ENCODE measurements at places on chromosomes 1 and 21. TPM values are rescaled to one million over a fixed set of nuclear protein-coding genes. Genes with fewer than 3 reads are reported as not detected.

GRCh38 chr1:154527192-154527591 is 25.0 kb upstream of the SHE start:
- no peak overlapping the region for H3K27ac ChIP-seq
- peaks cover 5% of the 10 kb centered on the region for H3K27me3 ChIP-seq
- no peak overlapping the region for H3K4me3 ChIP-seq
- DNase-seq = no peak
- no peaks in the 10 kb centered on the region for H3K4me1 ChIP-seq
- no peaks in the 10 kb centered on the region for H3K36me3 ChIP-seq

DNA sequence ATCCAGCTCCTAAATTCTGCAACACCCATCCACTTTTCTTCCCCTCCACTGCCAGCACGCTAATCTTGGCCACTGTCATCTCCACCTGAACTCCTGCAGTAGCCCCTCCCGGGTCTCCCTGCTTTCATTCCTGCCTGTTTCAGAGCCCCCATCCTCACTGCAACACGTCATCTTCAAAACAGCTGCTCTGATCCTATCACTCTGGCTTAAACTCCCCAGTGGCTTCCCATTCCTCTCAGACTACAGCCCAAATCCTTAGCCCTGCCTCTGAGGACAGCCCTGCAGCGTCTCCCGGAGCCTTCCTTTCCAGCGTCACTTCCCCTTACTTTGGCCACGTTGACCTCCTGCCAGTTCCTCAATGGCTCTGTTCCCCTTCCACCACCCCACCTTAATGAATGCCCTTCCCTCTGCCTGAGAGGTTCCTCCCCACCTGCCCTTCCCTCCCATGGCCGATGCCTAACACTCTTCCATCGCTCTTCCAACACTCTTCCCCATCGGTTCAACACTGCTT is 22.9 kb upstream of the IFNAR2 start:
- no peak overlapping the region for H3K27ac ChIP-seq
- no peak overlapping the region for H3K4me3 ChIP-seq
- no peak for DNase-seq
- H3K27me3 ChIP-seq = no peaks in the 10 kb centered on the region
- peaks cover 48% of the 10 kb centered on the region for H3K4me1 ChIP-seq
- no peaks in the 10 kb centered on the region for H3K36me3 ChIP-seq

DNA sequence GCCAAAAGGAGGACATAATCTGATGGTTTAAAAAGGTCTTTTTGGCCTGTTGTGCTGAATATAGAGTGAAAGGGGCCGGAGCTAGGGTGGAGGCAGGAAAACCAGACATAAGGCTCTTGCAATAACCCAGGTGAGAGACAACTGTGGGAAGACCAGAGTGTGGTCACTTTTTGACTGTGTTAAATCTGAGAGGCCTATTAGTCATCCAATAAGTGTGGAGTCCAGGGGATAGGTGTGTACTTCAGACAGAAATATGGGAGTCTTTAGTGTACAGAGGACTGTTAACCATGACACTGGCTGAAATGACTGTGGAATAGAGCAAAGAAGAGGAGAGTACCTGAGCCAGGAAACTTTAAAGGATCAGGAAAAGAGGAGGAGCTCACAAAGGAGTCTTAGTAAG is 89.3 kb downstream of the VAV3 start:
- H3K4me3 ChIP-seq = no peak overlapping the region
- H3K4me1 ChIP-seq = peaks cover 40% of the 10 kb centered on the region
- H3K36me3 ChIP-seq = no peaks in the 10 kb centered on the region
- no peak overlapping the region for H3K27ac ChIP-seq

- no peak overlapping the region for H3K27ac ChIP-seq
- no peaks in the 10 kb centered on the region for H3K4me1 ChIP-seq
- H3K4me3 ChIP-seq = no peak overlapping the region
- no peaks in the 10 kb centered on the region for H3K36me3 ChIP-seq
- no peak for DNase-seq
These were observed 4.1 kb upstream of the PDZK1 start for GRCh38 chr1:145711213-145711651.

- H3K27me3 ChIP-seq = no peaks in the 10 kb centered on the region
- H3K4me1 ChIP-seq = no peaks in the 10 kb centered on the region
- no peaks in the 10 kb centered on the region for H3K36me3 ChIP-seq
These were observed 192.5 kb downstream of the FOXD2 start for GRCh38 chr1:47630346-47630745.

The CYP4A11 gene
- total RNA-seq = not detected

The RNU1-1 gene
- 1,386 TPM for total RNA-seq

The BGLAP gene
- total RNA-seq = 4.0 TPM

Measured in activated naive CD4-positive, alpha-beta T cell treated with anti-CD3 and anti-CD28 coated beads for 36 hours (primary cell).